ENCODE measurements at places on chromosomes 2 and 18.
A peak's percentile ranks its signal among the peaks of the same experiment; 100 is the strongest.

- no peak for DNase-seq
Observed at GRCh38 chr2:61877571-61878245, 10.7 kb downstream of the CCT4 start.

- no peak for DNase-seq
Observed at GRCh38 chr2:133607679-133608078, 39.4 kb upstream of the NCKAP5 start.

DNA sequence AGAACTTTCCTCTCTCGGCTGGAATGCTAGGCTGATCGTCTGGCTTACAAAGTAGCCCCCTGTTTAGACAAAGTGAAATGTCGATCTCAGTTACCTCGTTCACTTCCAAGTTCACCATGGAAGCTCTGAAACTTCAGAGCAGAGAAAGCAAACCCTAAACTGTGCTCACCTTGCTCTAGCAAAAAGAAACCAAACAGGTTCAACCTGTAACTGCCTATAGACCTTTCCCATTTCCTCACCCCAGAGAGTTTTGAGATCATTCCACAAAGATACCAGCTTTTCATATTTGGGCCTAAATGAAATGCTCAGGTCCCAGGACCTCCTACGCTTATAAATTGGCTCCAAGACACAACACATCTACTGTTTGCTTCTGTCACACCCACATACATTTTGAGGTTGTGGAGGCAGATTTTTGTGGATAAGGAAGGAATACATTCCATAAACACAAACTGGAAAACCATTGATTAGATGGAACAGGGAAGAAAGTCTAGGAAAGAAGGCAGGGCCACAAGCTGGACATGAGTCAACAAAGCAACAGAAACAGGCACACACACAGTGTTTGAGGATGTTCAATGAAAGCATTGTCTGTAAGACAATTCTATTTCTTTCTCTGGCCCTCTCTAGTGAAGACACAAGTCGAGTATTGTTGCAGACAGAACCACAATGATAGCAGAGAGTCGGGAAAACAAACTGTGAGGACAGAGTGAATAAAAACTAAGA is 52.8 kb upstream of the TGIF1 start:
- DNase-seq, result no peak

DNA sequence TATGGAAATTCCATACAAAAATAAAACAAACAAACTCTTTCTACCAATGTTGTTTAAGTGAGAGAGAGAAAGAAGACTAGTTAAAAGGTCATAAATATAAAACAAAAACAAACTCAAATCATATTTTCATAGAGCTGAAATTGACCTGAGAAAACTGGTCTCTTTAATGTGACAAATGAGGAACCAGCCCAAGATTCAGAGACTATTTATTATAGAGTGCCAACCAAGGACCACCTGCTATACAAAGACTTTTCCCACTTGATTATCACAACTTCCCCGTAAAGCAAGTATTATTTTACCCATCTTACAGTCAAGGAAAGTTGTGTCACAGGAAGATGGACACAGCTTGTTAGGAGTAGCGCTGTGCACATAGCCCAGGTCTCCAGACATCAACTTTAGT is 13.3 kb downstream of the ANKRD44 start:
- no peak for DNase-seq

DNA sequence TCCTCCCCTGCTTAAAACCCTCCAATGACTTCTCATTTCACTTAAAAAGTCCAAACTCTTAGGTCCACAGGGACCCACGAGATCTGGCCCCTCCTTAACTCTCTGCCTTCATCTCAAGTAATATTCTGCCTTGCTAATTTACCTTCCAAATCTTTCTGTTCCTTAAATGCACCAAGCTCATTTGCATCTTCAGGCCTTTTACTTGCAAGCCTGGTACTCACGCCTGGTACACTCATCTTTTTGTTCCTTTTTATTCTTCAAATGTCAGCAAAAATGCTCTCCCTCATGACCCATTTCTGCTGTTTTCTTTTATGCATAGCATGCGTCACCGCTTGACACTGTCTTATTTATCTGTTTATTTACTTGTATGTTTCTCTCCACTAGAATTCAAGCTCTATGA is 2.7 kb upstream of the WIPF1 start:
- no peak for DNase-seq

DNA sequence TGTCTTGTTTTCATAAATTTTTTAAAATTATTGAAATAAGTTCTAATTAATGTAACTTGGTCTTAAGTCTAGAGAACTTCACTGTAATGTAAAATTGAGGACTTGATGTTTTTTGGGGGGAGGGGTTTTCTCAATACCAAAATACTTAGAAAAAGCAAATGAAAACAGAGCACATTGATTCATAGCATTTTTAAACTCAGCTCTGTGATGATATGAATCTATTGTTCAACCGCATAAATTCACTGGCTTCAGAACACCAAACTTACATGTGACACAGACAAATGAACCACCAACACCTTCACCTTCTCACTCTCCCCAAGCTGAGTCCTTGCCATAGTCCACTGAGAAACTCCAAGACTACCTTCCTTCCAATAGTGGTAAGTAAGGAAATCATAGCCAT is 108.2 kb downstream of the ZNF521 start:
- no peak for DNase-seq

GRCh38 chr2:239113171-239113570 is 265.3 kb downstream of the TWIST2 start:
- no peak for DNase-seq

DNA sequence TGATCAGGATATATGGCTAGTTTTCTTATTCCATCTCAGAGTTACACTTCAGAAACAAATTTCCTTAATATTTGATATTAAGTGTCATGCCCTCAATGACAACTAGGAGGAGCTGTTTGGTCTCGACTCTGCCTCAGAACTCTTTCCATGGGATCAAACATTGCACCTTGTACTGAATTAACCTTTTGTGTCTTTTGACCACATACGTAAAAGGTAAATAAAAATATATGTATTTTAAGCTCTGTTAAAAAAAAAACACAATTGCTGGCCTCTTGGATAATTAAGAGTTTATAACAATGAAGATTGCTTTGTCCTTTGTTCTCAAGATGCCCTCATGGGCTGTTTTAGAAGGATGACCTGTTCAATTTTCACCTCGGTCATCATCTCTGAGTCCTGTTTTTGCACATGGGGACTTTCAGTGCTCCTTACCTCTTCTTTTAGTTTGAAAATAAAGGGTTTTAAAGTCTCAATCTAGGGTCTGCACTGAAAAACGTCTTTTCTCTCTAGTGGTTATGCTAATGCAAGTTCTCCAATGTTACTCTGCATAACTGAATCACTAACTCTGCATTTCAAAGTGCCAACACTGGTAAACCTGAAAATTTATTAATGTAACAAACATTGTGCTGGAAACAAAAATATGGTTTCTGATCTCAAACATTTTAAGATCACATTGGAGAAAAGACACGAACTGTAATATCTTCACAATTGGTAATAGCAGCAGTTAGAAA is 18.8 kb upstream of the FN1 start:
- no peak for DNase-seq

DNA sequence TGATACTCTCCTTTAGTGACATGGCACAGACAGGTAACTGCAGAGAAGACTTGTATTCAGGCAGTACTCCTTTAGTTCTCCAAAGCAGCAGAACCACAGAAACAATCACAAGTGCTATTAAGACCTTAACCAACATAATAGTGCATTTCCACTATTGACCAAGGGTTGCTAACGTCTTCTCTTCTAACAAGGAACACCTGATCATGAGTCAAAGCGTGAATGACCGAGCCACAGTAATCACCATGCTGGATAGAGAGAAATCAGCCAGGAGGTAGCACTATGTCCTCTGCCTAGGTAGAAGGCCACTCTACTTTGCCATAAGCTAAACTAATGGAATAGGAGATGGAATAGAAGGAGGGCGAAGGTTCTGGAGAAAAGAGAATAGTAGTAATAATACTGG is 161.0 kb downstream of the ANKRD44 start:
- DNase-seq, result no peak

- no peak for DNase-seq
Observed at GRCh38 chr2:236755278-236755840, 185.7 kb downstream of the ACKR3 start.

DNA sequence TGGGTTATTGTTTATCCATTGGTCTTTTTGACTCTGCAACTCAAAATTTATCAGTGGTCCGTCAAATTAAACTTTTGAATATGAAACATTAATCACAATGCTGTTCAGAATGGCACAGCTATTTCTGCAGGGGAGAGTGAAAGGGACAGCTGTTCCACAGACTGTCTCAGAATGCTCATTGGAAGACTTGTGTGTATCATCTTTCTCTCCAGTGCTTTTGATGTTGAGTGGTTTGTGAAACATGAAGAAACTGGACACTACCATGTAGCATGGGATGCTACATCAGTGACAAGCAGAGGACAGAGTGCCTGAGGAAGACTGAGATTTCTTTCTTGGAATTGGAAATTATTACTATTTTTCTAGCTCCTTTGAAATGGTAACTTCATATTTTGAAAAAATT is 115.7 kb downstream of the PLCL1 start:
- no peak for DNase-seq

- DNase-seq, result no peak
Observed at GRCh38 chr2:73301636-73302035, 8.3 kb upstream of the EGR4 start.

DNA sequence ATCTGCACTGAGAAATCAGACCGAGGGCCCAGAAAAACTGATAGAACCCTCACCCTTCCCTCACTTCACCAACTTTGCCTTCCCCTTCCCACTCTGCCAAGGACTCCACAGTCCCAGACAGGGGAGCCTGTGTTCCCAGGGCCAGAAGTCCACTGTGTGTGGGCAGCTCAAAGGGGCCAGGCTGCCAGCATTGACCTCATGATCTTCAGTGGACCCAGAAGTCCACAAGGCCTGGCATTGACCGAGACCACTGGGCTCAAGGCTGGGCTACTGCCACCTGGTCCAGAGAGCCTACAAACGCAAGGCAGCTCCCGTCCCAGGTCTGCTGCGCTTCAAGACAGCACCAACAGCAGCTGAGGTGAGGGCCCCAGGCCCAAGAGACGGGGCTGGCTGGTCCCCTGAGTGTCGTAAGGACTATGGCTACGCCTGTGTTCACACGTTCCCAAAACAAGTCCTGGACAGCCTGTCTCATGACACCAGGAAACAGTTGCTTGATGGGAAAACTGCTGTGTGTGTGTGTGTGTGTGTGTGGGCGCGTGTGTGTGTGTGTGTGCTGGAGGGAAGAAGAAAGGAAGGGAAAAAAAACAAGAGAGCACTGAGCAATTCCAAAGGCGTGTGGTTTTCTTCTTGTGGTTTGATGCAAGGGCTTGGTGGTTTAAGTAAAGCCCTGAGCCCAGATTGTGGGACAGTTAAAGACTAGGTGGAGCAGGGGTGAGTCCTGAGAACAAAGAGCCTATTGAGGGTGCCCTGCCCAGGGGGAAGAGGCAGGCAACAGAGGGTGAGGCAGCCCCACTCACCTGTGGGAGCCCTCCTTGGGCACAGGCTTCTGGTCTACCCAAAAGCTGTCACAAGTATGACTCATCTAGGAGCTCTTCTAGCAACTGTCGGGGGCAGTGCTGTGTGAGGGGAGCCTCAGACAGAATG is 46.6 kb upstream of the ZBTB7C start:
- peak; percentile 55 for DNase-seq

- no peak for DNase-seq
Observed at GRCh38 chr2:63051795-63052333, 1.2 kb downstream of the OTX1 start.

GRCh38 chr2:181586569-181587081 is 70.3 kb downstream of the CERKL start:
- peak; percentile 10 for DNase-seq

DNA sequence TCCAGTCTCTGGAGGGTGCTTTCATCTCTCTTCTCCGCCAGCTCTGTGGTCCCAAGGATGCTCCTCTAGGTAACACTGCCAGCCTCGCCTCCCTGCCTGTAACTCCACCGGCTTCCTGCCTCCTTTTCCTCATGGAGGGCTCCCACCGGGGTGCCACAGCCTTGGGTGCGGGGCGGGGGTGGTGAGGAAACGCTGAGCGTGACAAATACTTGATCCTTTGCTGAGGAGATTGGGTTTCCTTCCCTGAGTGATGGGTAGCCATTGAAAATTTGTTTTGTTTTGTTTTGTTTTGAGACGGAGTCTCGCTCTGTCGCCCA is 25.1 kb downstream of the TIMM21 start:
- no peak for DNase-seq

GRCh38 chr18:22971038-22971437 is 37.9 kb downstream of the RBBP8 start:
- no peak for DNase-seq

DNA sequence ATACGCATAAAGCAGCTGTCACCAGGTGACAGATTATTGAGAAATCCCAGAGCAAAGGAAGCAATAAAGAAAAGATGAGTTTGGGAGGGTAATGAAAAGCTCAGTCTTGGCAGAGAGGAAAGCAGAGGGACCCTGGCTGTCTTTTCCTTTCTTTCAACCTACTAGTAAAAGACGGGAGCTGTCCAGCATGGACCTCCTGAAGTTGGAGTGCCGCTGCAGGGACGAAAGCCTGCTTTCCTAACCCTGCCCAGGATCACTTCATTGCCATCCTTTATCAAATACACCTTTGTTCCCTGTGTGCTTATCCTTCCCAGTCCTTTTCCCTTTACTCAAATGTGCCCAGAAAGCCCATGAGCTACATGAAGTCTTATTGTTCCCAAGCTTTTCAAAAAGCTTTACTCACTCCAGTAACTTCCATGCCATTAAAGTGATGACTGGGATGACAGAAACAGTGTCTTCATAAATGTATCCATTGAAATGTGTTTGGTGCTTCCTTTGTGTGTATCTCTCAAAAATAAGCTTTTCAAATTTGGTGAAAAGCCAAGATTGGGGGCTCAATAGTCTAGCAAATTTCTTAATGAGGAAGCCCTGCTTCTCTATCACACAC is 3.7 kb upstream of the SPR start:
- no peak for DNase-seq

DNA sequence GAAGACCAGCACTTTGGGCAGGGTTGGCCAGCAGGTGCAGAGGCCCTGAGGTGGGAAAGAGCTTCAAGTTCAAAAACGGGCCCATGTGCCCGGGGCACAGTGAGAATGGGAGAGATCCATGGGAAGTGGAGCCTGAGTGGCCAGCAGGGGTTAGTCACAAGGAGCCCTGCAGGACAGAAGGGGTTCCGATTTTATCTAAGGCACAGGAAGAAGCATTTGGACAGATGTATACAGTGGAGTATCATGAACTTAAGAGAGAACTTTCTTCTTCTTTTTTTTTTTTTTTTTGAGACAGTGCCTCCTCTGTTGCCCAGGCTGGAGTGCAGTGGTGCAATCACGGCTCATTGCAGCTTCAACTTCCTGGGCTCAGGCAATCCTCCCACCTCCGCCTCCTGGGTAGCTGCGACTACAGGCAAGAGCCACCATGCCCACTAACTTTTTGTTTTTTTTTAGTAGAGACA is 24.0 kb downstream of the WIPF1 start:
- DNase-seq, result no peak

GRCh38 chr2:102238039-102238756 is 51.4 kb downstream of the IL1RL2 start:
- peak; percentile 35 for DNase-seq

DNA sequence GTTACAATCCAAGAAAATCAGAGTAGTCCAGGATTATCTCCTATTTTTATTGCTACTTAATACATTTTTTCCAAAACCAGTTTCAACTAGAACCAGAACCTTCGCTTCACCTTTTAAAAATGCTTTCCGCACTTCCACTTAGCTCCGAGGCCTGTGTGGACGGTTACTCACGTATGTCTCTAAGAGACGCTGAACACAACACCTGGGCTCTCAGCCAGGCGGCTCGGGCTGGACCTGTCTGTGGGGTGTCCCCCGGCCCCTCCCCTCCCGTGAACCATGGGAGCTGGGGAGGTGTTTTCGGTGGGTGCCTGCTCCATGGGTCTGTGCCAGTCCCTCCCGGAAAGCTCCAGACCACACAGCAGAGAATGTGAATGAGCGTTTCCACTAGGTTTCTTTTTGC is 223.8 kb downstream of the GLI2 start:
- no peak for DNase-seq

- no peak for DNase-seq
Observed at GRCh38 chr2:218447072-218447471, 28.1 kb downstream of the VIL1 start.

Data from activated naive CD8-positive, alpha-beta T cell treated with anti-CD3 and anti-CD28 coated beads for 36 hours (primary cell).